Sigmoid colon (tissue), 7 donors: ENCODE measurements at places on chromosomes 1 and 21. TPM values are rescaled to one million over a fixed set of nuclear protein-coding genes. Genes with fewer than 3 reads are reported as not detected.

Gene TTC24
- total RNA-seq: not detected

Gene LCE6A
- not detected for total RNA-seq

Gene PLA2G5
- total RNA-seq: 18.6 TPM

Gene CADM3
- 10.5 TPM for total RNA-seq

DNA sequence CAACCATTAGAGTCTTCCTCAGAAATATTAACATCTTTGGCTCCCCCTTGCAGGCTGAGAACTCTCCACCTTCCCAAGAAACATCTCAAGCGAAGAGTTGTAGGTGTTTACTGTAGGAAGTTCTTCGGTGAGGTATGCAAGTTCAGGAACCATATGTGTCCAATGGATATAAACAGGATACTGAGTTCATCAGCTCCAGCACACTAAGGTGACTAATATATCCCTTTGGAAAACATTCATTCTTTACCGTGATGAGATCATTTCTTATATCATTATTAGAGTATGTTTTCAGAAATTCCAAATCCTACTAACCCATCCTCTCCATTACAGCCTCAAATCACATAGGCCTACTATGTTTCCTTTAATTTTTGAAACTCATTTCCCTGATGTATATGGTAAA, 37.3 kb upstream of the PRMT6 start:
- DNase-seq: no peak
- no peaks in the 10 kb centered on the region for H3K27me3 ChIP-seq
- no peaks in the 10 kb centered on the region for H3K36me3 ChIP-seq
- no peaks in the 10 kb centered on the region for H3K4me1 ChIP-seq

GRCh38 chr21:34996304-34997101, 52.6 kb downstream of the RUNX1 start:
- H3K27me3 ChIP-seq: no peaks in the 10 kb centered on the region
- no peak overlapping the region for H3K4me3 ChIP-seq
- H3K27ac ChIP-seq: no peak overlapping the region
- H3K4me1 ChIP-seq: no peaks in the 10 kb centered on the region

GRCh38 chr1:66585002-66585401, 51.0 kb downstream of the SGIP1 start:
- H3K36me3 ChIP-seq: no peaks in the 10 kb centered on the region
- no peak for DNase-seq
- H3K27me3 ChIP-seq: no peaks in the 10 kb centered on the region

DNA sequence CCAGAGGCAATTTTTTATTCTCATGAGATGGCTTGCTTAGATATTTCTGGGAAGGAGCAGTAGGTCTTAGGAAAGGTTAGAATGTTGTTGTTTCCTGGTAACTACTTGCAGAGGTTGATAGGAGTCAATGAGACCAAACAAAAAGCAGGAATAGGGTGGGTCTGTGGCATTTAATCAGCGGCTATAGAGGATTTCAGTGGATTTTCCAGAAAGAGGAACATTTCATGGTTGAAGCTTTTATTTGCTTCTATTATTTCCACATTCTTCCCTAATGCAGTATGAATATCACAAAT, 111.3 kb upstream of the PALMD start:
- no peaks in the 10 kb centered on the region for H3K36me3 ChIP-seq
- no peaks in the 10 kb centered on the region for H3K27me3 ChIP-seq
- no peak overlapping the region for H3K4me3 ChIP-seq
- no peak for DNase-seq
- H3K4me1 ChIP-seq: no peaks in the 10 kb centered on the region

- DNase-seq: no peak
- H3K4me3 ChIP-seq: no peak overlapping the region
- no peaks in the 10 kb centered on the region for H3K36me3 ChIP-seq
- no peaks in the 10 kb centered on the region for H3K27me3 ChIP-seq
- no peaks in the 10 kb centered on the region for H3K4me1 ChIP-seq
These were observed 22.8 kb downstream of the IFI44 start for GRCh38 chr1:78672428-78672827.

GRCh38 chr1:79497193-79497773, 490.8 kb upstream of the ADGRL4 start:
- H3K27ac ChIP-seq: no peak overlapping the region
- no peaks in the 10 kb centered on the region for H3K4me1 ChIP-seq
- H3K36me3 ChIP-seq: no peaks in the 10 kb centered on the region
- no peak for DNase-seq
- H3K4me3 ChIP-seq: no peak overlapping the region

DNA sequence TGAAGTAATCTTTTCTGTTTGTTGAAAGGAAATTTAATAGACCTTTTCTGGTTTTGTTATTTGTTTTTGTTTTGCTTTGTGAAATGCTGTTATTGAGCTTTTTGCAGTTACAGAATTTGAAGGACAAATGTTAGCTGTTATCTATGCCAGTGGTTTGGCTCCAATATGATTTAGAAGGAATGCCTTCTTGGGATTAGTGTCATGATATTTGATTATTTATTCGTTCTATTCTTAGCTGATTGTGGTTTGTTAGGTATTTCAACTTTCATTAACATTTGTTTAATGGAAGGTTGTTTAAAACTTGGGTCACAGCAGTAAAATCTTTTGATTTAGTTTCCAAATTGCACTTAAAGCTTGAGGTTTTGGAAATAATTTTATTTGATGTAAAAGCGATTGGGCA, 33.5 kb downstream of the ADGRL2 start:
- H3K4me3 ChIP-seq: no peak overlapping the region
- peaks cover 43% of the 10 kb centered on the region for H3K4me1 ChIP-seq
- no peak for DNase-seq
- no peaks in the 10 kb centered on the region for H3K36me3 ChIP-seq

- H3K27me3 ChIP-seq: peaks cover 4% of the 10 kb centered on the region
- H3K4me3 ChIP-seq: no peak overlapping the region
- H3K27ac ChIP-seq: no peak overlapping the region
- peak; percentile 53 for DNase-seq
These were observed 18.6 kb upstream of the PADI1 start for GRCh38 chr1:17186216-17186909.

- no peak overlapping the region for H3K27ac ChIP-seq
- no peaks in the 10 kb centered on the region for H3K27me3 ChIP-seq
- DNase-seq: no peak
- H3K4me1 ChIP-seq: no peaks in the 10 kb centered on the region
- H3K4me3 ChIP-seq: no peak overlapping the region
- H3K36me3 ChIP-seq: no peaks in the 10 kb centered on the region
These were observed 69.8 kb downstream of the MEGF6 start for GRCh38 chr1:3541465-3541864.

DNA sequence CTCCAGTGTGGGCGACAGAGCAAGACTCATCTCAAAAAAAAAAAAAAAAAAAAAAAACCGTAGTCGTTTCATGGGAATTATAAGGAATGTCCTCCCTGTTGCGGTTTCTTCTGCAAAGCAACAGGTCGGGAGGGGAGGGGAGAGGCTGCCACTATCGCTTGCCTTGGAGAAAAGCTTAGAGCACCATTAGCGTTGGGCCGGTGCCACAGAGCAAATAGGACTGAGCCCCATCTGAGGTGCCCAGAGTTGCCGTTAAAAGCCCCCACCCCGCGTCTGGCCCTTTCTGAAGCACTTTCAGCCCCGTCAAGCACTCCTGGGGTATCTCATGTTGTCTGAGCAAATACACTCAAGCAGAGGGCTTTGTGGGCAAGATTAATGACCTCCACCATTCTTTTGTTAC, 2.2 kb downstream of the RIPPLY3 start:
- peaks cover 51% of the 10 kb centered on the region for H3K27me3 ChIP-seq
- no peaks in the 10 kb centered on the region for H3K36me3 ChIP-seq
- H3K4me3 ChIP-seq: no peak overlapping the region
- no peak overlapping the region for H3K27ac ChIP-seq

- H3K4me3 ChIP-seq: no peak overlapping the region
- DNase-seq: no peak
- H3K27me3 ChIP-seq: no peaks in the 10 kb centered on the region
- H3K4me1 ChIP-seq: no peaks in the 10 kb centered on the region
- no peaks in the 10 kb centered on the region for H3K36me3 ChIP-seq
- H3K27ac ChIP-seq: no peak overlapping the region
These were observed 21.0 kb upstream of the LORICRIN start for GRCh38 chr1:153238527-153238926.
